ENCODE measurements at places on chromosomes 4 and X.

- no peak for DNase-seq
Observed at GRCh38 chrX:50952406-50952805, 41.9 kb downstream of the BMP15 start.

GRCh38 chrX:27251369-27251768, 211.8 kb downstream of the PPP4R3C start:
- no peak for DNase-seq

- no peak for DNase-seq
Observed at GRCh38 chr4:61445374-61446063, 245.4 kb downstream of the ADGRL3 start.

DNA sequence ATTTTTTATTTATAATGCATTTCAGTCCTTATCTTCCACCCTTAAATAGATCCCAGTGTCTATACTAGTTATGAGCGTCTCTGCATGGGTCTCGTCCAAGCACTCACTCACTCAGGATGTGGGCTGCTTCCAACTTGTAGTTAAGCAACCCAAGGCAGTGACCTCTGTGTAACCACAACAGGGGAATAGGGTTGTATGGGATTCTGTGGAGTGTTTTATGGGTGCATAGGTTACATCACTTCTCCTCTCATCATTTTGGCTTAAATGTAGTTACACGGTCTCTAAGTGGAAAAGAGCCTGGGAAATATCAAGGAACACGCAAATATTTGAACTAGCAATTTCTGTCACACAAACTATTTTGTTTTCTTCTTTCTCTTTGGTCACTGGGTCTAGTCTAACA, 931.0 kb downstream of the STIM2 start:
- no peak for DNase-seq

DNA sequence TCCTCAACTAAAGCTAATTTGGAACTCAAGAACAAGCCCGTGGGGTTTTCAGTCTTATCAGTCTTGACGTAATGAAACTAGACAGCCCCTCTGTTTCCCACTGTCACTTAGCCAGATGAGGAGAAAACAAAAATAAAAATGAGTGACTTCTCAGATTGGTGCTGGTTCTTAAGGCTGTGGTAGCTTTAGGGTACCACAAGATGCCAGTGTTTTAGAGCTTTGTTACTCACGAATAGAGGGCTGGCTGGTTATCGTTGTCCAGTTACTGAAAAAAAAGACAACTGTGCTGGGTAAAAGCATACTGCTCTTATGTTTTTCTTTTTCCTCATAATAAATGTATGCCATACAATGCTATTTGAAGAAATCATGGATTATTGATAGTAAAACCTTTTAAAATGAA, 796.7 kb downstream of the RAPGEF2 start:
- DNase-seq = no peak

DNA sequence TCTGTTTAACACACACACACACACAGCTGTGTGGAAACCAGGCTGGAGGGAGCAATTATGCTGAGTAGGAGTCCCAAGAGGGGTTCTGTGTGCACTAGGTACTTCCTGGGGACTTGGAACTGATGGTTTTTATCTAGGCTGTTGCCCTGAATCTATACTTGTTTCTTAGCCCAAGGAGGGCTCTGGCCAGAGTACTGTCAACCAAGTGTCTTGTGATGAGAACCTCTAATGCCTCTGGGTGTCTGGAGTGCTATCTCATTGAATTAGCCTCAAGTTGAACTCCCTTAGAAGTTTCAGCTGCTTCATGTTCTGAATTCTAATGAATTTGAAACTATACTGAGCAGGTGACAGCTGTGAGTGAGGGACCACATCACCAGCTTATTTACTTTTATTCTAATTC, 16.6 kb downstream of the ARHGAP24 start:
- no peak for DNase-seq

- DNase-seq = no peak
Observed at GRCh38 chrX:109848461-109849050, 115.5 kb upstream of the ACSL4 start.

- DNase-seq = no peak
Observed at GRCh38 chrX:34631479-34632220, 25.4 kb downstream of the TMEM47 start.

- no peak for DNase-seq
Observed at GRCh38 chrX:2423282-2423681, 77.5 kb downstream of the DHRSX start.

- no peak for DNase-seq
Observed at GRCh38 chr4:28436191-28437080, 1575.8 kb downstream of the STIM2 start.

- DNase-seq = no peak
Observed at GRCh38 chr4:8175686-8176085, 17.1 kb upstream of the ABLIM2 start.

DNA sequence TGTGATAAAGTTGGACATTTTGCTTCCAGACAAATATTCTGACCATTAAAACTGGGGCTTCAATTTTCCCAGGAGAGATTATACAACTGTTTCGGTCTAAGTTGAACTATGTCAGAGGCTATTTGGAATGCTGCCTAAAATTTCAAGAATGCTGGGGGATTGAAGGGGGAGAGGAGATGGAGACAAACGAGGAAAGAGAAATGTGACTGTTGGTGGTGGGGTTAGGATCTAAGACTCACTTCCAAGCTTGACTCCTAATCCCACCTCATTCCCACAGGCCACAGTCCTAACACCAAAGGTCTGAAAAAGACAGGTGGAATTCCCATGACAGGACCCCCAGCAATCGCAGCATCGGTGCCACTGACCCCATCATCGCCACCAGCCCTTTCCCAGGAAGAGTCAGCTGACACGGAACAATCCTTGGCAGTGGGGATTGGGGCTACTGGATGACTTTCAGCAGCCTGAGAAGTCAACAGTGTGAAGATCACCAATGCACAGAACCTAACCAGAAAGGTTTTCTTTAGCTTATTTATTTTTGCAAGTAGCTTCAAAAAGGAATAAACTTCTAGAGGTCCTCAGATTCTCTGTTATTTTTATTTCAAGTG, 74.0 kb upstream of the PRSS48 start:
- DNase-seq = no peak

GRCh38 chrX:470686-471085, 84.0 kb upstream of the PPP2R3B start:
- DNase-seq = no peak

- DNase-seq = no peak
Observed at GRCh38 chr4:1218634-1219565, 30.0 kb downstream of the CTBP1 start.
